ENCODE measurements at places on chromosomes 1 and 21. TPM values are rescaled to one million over a fixed set of nuclear protein-coding genes. Genes with fewer than 3 reads are reported as not detected.

Gene SH2D1B
- total RNA-seq = not detected

Gene PPIAL4G
- total RNA-seq = 5.2 TPM

GRCh38 chr1:177305040-177306018 lies 134.6 kb downstream of the BRINP2 start:
- H3K27me3 ChIP-seq = no peaks in the 10 kb centered on the region
- H3K4me3 ChIP-seq = no peak overlapping the region
- no peaks in the 10 kb centered on the region for H3K36me3 ChIP-seq
- H3K4me1 ChIP-seq = no peaks in the 10 kb centered on the region
- DNase-seq = no peak

- H3K27ac ChIP-seq = no peak overlapping the region
- no peaks in the 10 kb centered on the region for H3K27me3 ChIP-seq
- H3K36me3 ChIP-seq = no peaks in the 10 kb centered on the region
- no peak overlapping the region for H3K4me3 ChIP-seq
Measured at GRCh38 chr1:56477164-56478111, 101.9 kb downstream of the PLPP3 start.

- H3K36me3 ChIP-seq = no peaks in the 10 kb centered on the region
- no peak overlapping the region for H3K4me3 ChIP-seq
- DNase-seq = no peak
- H3K27me3 ChIP-seq = no peaks in the 10 kb centered on the region
- no peak overlapping the region for H3K27ac ChIP-seq
- peaks cover 5% of the 10 kb centered on the region for H3K4me1 ChIP-seq
Measured at GRCh38 chr1:59323879-59324278, 27.0 kb downstream of the FGGY start.
